Activated T-cell treated with anti-CD3 and anti-CD28 coated beads, Interleukin-2, amount 50 U/mL, for 72 hours (primary cell): ENCODE measurements at places on chromosomes 7 and 10.
A peak's percentile ranks its signal among the peaks of the same experiment; 100 is the strongest.

GRCh38 chr10:17643339-17643754 is 604 bp upstream of the STAM start:
- DNase-seq, result no peak

GRCh38 chr7:148336411-148336810 is 254.2 kb upstream of the C7orf33 start:
- DNase-seq, result no peak

GRCh38 chr10:90849956-90850749 is 7.7 kb downstream of the HTR7 start:
- DNase-seq, result no peak

DNA sequence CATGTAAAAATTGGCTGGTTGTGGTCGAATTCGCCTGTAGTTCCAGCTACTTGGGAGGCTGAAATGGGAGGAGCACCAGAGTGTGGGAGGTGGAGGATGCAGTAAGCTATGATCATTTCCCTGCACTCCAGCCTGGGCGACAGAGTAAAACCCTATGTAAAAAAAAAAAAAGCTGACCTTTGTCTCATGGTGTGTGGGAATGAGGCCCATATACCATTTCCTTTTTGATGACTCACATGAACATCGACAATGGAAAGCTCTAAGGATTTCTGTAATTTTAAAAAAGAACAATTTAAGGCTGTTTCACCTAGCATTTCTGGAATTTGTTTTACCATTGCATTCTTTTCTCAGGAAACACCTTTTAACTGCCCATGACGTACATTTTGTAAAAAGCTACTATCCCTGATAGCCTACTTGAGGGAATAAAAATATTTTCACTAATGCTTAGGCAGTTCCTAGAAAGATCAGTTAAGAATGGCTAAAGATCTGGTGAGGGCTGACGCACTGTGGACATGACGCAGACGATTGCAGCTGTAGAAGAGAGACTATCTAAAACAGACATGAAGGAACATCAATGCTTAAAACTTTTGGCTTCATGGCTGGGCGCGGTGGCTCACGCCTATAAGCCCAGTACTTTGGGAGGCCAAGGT is 400.6 kb upstream of the IGFBP3 start:
- DNase-seq, result no peak

GRCh38 chr10:133567119-133567518 is 1.7 kb upstream of the SYCE1 start:
- no peak for DNase-seq

- DNase-seq, result no peak
Observed at GRCh38 chr7:81707196-81707595, 62.7 kb downstream of the HGF start.

DNA sequence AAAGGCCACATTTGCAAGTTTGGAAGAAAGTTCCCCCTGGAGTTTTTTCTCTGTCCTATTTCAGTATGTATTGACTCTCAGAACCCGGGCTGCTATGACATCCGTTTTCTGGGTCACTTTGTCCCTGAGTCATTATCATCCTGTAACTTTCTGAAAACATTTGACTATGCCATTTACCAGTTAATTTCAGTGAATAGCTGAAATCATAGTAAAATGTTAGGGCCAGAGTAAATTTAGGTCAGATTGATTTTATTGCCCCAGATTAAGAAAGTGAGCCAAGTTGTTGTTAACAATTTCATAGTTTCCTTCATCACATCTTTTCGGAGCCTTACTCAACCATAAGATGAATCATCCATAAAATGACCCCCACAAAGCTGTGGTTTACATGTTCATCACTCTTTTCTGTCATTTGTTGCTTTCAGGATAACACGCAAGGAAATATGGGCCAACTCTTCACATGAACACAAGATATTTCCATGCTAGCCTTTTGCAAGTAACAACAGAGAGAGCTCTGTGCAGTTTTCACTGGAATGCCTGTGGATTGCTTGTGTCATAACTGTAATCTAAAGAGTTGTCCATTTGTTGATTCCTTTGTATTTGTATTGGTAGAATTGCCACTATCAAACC is 3.9 kb upstream of the MACC1 start:
- no peak for DNase-seq

DNA sequence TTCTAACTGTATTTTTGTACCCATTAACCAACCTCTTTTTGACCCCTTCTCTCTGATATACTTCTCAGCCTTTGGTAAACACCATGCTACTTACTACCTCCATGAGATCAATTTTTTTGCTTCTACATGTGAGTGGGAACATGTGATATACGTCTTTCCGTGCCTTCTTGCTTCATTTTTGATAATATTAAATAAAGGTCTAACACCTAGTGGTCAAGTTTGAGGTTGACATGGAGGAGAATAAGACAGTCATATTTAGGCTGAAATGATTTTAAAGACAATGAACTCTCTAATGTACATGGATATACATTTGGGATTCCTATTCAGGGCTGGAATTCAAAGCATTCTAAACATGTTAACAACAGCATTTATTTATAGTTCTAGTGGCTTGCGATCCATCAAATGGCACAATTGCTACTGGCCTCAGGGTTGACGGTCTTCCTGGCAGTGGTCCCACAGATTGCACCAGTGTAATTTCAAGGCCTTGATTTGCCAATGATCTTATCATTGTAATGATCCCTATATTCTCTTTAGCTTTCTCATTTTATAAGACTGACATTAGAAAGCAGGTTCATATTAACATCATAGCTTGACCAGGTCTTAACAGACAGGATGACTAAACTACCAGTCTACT is 315.9 kb upstream of the ETV1 start:
- DNase-seq, result no peak

GRCh38 chr10:118922226-118922625 is 107.3 kb upstream of the NANOS1 start:
- DNase-seq, result no peak

- DNase-seq, result no peak
Observed at GRCh38 chr10:12501324-12501723, 152.0 kb downstream of the CAMK1D start.

DNA sequence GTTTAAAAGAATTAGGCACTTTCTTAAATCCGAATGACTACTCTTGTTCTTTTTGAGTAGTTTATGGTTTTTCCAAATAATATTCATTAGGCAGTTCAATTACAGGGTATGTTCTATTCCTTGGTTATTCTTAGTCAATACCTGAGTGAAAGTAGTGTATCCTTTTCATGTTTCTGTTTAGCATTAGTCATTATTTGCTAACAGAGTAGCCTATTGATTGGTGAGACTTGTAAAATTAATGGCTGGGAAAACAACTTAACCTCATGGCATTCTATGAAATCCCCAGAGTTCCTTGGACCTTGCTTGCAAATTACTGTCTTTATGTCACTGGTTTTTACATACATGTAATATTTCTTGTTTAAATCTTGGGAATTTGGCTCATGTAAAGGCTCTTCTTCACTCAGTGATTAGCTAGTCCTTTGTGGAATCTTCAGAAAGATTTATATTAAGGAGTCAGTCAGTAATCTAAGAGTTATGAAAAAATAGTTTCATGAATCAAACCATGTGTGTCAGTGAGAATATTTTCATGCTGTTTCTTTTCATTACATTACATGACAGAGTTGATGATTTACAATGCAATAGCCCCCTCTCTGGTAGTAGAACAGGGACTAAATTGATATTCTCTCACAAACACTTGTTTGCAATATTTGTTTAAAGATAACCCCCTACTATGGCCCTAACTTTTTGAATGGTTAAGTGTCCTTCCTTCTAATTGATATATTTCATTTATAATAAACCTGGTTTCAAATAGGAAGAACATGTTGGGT is 81.5 kb upstream of the LRRTM3 start:
- no peak for DNase-seq

GRCh38 chr10:43408331-43408709 is 666 bp downstream of the HNRNPF start:
- DNase-seq, result no peak

- peak; percentile 42 for DNase-seq
Observed at GRCh38 chr10:133388973-133389818, 4.8 kb upstream of the MTG1 start.

GRCh38 chr10:131946321-131946751 is 35.4 kb downstream of the BNIP3 start:
- DNase-seq, result no peak

DNA sequence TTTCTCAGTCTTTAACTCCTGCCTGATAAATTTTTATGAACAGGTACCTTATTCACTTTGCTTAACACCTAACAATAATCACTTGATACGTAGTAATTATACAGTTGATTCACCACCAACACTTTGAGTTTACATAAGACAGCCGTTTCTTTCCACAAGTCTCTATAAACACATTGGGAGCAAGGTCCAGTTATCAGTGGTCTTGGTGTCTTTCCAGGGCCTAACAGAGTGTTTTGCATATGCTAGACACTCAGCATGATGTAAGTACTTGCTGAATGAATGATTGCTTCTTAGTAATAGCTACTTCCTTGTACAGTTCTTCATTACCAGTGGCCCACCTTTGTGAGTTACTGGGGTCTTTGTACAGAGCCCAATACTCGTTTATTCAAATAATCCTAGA is 6.4 kb downstream of the CLDN12 start:
- DNase-seq, result no peak

- no peak for DNase-seq
Observed at GRCh38 chr10:5524641-5525560, at the start of gene CALML3. CALML3 (plus strand) TSS chr10:5524961; CDS start chr10:5525086, 125 bp downstream.

DNA sequence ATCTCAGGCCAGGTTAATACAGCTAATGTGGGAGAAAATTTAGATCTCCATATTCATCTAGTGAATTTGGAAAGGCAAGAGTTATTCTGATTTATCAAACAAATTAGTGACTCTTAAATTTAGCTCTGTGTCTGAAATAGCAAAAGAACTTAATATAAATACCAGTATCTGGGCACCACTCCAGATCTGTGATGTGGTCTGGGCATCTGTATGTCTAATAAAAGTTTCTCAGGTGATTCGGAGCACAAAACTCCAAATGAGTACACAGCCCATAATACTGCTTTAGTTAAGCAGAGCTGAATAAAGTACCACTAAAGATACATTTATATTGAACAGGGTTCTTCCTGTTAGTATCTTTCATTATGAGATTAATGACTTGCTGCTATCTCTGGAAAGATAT is 261.4 kb downstream of the BAMBI start:
- DNase-seq, result no peak

DNA sequence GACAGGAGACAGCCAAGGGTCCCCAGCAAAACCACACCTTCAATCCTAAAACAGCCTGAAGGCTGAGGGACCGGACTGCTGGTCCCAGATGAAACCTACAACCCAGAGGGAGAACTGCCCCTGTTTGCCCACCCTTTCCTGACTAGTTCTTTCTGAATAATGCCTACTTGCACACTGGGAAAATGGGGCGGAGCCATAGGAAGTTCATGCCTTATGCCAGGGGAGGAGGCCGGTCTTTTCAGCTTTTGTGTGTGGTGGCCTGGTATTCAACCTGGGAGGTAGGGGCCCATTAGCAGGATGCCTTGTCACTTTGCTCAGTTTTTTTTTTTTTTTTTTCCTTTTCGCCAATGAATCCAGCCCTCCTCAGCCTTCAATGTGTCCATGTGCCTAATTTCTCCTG is 20.7 kb downstream of the TOMM7 start:
- no peak for DNase-seq

GRCh38 chr10:95336702-95337101 is 45.9 kb upstream of the PDLIM1 start:
- no peak for DNase-seq

DNA sequence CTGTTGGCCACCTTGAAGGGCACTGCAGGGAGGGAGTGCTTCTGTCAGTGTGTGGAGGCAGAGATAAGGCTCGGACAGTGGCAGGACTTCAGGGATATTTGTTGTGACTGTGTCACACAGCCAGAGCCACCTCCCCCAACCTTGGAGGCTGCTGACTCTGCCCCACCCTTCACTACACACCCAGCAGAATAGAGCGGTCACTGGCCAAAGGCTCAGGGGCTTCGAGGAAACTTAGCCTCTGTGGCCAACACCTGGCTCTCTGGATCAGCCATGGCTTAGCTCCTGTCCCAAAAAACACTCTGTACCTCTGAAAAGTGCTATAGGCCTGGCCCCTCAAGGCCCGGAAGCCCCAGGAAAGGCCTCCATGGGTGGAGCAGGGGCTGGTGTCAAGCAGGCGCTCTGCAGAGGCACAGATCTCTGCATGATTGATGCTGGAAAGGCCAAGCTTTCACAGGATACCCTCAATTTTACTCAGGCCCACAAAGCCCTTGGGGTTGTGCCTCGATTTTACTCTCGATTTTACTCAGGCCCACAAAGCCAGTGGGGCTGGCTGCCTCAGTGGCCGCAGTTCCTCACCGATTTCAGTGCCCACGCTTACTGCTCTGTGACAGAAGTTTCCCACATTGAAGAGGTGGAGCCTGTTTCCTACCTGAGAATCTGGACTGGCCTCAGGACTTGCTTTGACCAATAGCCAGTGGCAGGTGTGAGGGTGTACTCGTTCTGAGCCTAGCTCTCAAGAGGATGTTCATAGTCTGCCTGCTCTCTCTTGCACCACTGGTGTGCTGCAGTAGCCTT is 113.2 kb upstream of the GPR26 start:
- no peak for DNase-seq

DNA sequence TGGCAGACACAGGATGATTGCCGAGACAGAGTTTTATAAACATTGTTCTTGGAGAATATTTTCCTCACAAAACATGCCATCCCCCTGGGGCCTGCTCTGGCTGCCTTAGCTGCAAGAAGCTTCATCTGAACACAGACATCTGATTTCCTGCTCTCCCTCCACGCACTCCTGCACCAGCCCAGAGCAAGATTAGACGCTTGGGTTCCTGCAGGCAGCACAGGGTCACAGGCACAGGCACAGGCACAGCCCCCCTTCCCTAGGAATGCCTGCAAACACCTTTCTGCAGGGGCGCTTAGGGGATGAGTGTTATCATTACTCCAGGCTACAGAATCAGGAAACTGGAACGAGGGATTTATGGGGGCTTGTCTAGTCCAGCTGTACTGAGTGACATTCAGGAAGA is 450.3 kb downstream of the GRID1 start:
- no peak for DNase-seq

GRCh38 chr10:1524540-1524939 is 212.8 kb downstream of the ADARB2 start:
- no peak for DNase-seq

GRCh38 chr7:31373337-31374289 is 33.1 kb upstream of the NEUROD6 start:
- DNase-seq, result no peak

DNA sequence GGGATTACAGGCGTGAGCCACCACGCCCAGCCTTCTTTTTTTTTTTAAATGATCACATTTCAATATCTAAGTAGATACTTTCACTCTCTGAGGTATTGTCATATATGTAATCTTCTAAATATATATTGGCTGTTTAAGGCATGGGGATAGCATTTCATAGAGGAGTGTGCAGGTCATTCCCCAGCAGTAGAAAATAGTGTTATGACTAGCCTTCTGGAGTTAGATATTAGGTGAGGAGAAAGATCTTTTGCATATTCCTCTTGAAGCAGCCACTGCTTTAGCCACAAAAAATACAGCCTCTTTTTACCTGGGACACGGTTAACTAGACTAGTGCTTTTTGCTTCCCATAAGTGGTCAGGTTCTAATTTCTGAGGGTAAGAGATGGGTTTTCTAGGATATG is 28.9 kb downstream of the ADD3 start:
- no peak for DNase-seq

DNA sequence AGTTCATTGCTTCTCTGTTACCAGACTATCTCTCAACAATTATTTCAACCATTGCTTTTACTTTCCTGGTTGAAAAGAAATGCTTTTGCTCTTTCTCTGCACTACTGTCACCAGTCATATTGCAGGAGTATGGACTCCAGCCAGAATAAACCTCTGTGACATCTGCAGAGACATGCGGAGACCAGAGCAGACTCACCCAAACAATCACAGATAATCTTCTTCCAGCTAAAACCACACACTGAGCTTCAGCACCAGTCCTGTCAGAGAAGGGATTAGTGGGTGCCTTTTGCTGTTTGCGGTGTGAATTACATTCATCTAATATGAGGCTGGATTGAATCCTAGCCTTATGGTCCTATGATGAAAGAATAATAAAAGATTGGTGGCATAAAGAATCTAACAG is 258.6 kb downstream of the CNTNAP2 start:
- no peak for DNase-seq
